ENCODE measurements at places on chromosomes 2 and 18.

DNA sequence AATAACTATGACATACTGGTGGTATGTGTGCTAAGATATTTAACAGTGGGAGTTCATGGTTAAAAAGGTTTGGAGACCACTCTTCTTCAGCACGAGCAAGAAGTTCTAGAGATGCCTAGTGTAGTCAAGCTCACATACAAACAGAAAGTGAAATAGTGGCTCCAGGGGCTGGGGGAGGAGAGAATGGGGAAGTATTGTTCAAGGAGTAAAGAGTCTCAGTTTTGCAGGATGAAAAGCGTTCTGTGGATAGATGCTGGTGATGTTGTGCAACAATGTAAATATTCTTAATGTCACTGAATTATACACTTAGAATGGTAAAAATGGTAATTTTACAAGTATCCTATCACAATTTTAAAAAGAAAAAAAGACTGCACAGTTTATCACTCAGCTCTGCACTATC, 29.0 kb upstream of the EPAS1 start:
- H3K27me3 ChIP-seq = peaks cover 4% of the 10 kb centered on the region
- DNase-seq = no peak
- no peak overlapping the region for H3K27ac ChIP-seq
- no peak overlapping the region for H3K4me3 ChIP-seq

- no peaks in the 10 kb centered on the region for H3K27me3 ChIP-seq
- no peak overlapping the region for H3K4me3 ChIP-seq
- no peaks in the 10 kb centered on the region for H3K4me1 ChIP-seq
- DNase-seq = no peak
- H3K27ac ChIP-seq = no peak overlapping the region
- no peaks in the 10 kb centered on the region for H3K36me3 ChIP-seq
These were observed 659.9 kb upstream of the ID2 start for GRCh38 chr2:8021921-8022320.

- H3K4me1 ChIP-seq = no peaks in the 10 kb centered on the region
- H3K36me3 ChIP-seq = peaks cover 29% of the 10 kb centered on the region
- DNase-seq = no peak
- no peaks in the 10 kb centered on the region for H3K27me3 ChIP-seq
- H3K4me3 ChIP-seq = no peak overlapping the region
- no peak overlapping the region for H3K27ac ChIP-seq
These were observed 88.5 kb downstream of the TLK1 start for GRCh38 chr2:171072164-171072563.

- H3K36me3 ChIP-seq = peaks cover 8% of the 10 kb centered on the region
- peak overlapping the region; percentile 87 for H3K27ac ChIP-seq
- H3K4me1 ChIP-seq = peaks cover 49% of the 10 kb centered on the region
- no peak for DNase-seq
These were observed 85.0 kb downstream of the TANC1 start for GRCh38 chr2:159053161-159054031.

DNA sequence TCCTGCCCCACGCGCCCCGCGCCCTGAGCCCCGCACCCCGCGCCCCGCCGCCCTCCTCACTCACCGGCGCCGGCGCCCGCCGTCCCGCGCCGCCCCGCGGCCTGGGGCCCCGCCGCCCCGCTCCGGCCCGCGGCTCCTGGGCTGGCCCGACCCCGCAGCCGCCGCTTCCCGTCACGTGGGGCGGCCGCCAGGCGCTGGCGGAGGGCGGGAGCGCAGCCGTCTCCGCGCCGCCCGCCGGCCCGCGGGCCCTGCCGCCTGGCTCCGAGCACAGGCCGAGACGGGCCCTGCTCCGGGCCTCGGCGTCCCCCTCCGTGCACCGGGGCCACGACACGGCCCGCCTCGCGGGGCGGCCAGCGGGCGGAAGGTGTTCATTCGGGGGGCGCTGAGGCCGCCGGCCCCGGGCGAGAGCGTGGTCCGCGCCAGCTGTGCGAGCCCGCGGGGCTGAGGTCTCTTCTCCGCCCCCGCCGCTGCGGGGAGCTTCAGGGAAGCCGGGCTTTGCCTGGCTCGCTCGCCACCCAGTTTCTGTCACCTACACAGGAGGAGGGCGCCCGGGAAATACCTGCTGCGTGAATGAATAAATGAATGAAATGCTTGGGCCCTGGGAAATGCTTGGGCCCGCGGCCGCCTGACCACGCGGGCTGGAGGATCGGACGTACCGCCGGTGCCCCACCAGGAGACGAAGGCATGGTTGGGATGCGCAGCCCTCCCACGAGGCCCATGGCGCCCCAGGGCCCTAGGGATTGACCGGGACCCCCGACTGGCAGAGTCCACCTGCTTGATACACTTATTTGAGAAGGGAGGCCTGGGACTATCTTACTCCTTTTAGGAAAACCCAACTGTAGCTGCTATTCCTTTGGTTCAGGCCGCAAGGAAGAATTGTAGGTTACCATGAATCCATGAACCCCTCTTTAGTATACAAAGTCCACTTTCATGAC, at the start of gene TGFBRAP1:
TGFBRAP1 (minus strand) TSS at position 175 of the 935 bp plus-strand sequence. CDS start 21,434 bp downstream, outside the sequence.
- peaks cover 24% of the 10 kb centered on the region for H3K4me1 ChIP-seq
